ENCODE measurements at places on chromosomes 5 and 9.

DNA sequence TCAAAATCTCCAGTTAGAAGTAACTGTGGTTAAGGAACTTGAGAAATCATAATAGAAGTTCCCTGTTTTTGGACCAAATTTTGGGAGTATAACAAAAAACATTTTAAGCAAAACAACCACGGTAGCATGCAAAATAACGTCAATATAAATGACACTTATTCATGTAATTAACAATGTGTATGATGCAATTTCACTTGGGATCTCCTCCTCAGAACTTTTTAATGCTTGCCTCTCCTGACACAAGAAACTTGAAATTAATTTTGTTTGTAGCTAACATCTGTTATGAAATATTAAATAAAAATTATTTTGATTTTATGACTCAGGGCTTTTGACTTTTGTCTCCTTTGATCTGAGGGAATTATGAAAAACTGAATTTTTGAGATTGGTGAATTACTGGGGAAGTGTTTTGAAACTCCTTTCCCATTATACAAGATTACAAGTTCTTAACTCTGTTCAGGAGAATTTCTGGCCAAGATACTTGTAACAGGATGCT lies 149.7 kb downstream of the ATP10B start:
- no peak for DNase-seq

GRCh38 chr5:172194985-172195774 lies 1.2 kb downstream of the EFCAB9 start:
- DNase-seq: no peak

DNA sequence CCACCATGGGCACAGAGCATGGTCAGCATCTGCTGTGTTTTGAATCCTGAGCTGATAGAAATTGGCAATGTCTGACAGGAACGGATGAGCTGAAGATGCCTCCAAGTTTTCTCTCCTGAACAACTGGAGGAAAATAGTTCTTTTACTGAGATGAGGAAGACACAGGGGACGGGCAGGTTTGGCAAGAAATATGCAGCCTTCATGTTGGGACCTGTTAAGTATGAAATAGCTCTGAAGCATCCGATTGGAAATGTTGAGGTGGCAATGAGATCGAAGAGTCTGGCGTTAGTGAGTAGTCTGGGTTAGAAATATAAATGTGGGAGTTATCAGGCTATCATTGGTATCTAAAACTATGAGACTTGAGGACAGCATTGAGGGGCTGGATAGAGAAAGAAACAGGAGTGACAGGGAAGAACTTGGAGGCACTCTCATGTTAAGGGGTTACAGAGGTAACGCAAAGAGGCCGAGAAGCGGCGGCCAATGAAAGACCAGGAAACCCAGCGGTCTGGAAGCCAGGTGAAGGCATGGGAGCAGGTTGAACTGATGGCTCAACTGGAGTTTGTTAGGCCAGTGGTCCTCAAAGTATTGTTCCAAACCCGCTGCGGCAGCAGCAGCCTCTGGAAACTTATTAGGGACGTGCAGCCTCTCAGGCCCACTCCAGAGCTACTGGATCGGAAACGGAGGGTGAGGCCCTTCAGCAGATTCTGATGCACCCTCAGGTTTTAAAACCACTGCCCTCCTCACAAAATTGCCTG lies 1.0 kb upstream of the MAMDC2 start:
- DNase-seq: no peak

DNA sequence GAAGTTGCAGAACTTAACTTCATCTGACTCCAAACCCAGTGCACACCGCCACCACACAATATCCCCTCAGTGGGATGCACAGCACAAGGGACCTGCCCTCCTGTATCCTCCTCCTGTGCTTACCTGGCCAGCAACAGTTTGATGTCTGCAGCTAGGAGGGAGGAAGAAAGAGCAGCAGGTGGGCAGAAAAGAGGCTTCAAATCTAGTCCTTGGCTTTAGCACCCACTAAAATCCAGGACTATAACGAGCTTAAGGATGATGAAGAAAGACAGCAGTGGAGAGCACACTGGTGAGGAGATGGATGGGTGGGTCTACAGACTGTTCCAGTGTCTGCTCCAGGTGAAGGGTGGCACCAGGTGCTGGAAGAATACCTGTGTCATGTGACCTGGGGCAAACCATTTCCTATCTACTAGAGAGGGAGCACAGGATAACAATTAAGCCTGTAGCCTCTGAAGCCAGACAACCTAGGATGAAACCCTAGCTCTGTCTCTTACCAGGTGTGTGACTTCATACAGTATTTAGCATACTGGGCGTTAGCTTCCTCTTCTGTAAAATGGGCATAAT lies 100.0 kb downstream of the SH3TC2 start:
- DNase-seq: no peak

- DNase-seq: no peak
These were observed 12.8 kb upstream of the TEX48 start for GRCh38 chr9:114694719-114695269.

DNA sequence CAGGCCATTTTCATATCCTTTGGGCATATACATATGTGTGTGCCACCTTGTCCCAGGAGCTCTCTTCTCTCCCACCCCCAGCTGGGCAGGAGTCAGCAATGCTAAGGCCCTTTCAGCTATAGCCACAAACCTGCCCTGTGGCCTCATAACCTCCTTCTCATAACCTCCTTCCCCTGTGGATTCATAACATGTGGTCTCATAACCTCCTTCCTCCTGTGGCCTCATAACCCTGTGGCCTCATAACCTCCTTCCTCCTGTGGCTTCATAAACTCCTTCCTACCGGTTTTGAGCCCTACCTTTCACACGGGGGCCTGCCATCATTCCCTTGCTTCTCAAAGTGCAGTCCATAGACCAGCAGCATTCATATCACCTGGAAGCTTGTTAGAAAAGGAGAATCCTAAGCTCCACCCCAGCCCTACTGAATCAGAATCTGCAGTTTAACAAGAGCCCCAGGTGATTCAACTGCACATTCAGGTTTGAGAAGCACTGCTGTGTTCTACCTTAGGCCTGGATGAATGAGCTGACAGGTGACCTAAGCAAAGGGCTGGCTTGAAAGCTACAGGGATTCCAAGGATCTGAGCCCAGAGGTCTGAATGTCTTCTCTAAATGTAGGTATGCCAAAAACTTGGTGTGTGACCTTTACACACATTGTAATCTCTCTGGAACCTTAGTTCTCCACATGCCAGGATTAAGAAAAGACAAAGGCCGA lies 41.9 kb upstream of the PLPP6 start:
- no peak for DNase-seq

DNA sequence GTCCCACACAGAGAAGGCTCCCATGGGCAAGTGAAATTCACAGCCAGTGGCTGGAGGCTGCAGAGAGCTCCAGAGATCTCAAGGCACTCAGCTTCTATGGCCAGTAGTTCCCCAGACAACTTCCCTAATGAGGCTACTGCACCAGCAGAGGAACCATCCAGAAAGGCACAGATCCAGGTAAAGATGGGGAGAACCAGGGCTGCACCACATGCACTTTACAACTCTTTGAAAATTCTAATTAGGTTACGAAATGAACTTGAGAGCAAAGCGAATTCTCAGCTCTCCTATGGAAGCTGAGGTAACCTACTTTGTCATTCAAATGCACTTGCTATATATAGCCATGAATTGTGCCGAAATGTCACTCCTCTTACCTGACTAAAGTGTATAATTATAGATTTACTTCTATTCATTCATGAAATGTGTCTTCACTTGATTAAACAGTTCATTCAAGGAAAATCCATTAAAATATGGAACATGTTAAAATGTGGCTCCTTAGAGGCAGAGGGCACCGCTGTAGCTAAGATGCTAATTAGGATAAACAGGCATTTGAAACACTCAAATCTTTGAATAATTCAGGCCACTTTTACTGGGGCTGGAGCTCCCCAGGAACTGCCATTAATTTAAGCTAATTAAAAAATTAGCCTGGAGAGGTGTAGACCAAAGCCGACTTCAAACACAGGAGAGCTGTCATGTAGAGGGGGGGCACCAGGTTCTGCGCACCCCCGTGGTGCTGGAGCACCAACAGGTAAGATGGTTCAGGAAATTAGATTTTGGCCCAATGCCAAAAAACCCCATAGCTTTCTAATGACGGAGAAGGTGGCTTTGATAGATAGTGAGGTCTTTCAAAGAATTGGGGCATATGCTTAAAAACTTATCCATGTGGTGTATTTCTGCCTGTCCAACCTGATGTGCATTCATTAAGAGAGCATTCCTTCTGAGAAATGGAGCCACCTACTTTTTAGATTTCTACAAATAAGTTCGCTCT lies 204.1 kb downstream of the GABBR2 start:
- no peak for DNase-seq

- DNase-seq: no peak
These were observed 153.2 kb downstream of the GOLPH3 start for GRCh38 chr5:32020946-32021345.

DNA sequence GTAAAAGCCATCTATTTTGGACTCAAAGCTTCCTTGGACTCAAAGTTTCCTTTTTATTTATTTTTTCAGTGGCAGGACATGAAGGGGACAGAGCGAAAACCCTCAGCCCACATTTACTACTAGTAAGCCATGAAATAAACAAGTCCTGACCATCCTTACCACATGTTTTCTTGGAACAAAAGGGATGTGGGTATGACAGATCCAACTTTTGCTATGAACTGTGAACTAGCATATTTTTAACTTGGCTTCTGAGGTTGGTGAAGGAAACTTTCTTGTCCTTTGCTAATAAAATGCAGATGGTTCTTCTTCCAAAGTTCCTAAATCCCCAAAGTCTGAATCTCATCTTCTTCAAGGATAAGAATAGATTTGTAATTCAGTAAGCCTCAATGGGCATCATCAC lies 122.7 kb upstream of the TNC start:
- no peak for DNase-seq

DNA sequence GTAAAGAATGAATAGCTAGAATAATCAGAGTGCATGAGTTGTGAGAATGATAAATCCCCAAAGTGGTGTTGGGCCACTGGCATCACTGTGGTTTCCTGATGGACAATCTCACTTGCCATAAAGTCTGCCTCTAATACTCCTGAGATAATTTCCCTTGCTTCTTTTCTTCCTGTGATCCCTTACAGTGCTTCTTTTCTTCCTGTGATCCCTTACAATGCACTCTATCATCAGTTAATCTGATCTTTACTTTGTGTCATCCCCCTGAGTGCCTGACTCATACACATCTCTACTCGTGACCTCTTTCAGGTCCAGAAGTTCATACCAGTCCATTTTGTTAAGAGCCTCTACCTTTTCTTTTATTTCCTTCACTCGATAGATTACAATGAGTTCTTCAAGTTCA lies 418.3 kb downstream of the HCN1 start:
- DNase-seq: no peak

DNA sequence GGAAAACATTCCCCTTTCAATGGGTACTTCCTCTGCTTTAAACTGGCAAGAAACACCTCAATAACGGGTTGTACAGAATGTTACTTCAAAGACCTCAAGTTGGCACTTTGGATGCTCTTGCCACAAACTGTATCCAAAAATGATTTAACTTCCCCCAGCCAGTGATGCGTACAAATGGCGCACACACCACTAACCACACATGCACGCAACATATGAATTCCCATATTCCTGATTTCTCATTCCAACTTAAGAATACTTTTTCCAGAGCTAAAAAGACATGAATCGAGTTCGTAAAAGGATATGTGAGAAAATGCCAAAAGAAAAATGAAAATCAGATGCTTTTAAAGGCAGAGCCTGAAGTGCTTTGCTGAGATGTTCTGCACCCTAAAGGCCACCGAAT lies 388.0 kb upstream of the PIK3R1 start:
- DNase-seq: no peak

DNA sequence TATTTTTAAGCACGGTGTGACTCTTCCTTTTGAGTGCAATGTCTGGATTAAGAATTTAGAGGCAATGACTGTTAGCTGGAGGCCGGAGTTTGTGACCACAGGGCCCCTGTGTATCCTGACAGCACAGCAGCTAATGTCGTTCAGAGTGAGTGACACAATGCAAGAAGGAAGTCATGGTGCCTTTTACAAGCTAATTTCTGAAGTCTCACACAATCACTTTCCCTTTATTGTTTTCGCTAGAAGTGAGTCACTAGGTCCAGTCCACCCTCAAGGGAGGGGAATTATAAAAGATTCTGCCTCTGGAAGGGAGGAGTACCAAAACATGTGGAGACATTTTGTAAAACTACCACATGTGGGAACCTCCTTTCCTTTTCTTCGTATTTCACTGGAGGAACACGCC lies 185.5 kb upstream of the FGF10 start:
- DNase-seq: no peak

GRCh38 chr5:150022158-150022531 lies 21.6 kb downstream of the HMGXB3 start:
- no peak for DNase-seq

- DNase-seq: no peak
These were observed 147.8 kb downstream of the CACNA1B start for GRCh38 chr9:138025417-138025816.

DNA sequence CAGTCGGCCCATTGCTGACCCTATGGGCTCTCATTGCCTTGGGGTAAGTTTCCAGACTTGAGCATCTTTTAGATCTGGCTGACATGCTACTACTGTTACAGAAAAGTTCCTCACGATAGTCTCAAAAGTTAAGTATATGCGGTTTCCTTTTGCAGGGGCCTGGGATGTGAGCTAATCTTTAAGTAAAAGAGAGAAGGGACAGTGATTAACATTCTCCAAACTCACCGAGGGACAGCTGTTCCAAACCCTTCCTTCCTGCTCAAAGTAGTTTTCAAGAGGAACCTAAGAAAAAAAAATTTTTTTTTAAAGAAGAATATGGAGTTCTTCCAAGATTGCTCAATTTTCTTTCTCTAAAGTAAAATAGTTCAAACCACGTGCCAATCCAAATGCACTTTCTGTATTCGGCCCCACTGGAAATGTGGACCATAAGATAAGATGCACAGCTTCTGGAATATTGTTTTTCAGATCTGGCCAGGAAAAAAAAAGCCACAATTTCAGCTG lies 168.0 kb upstream of the SPRY4 start:
- DNase-seq: no peak

GRCh38 chr9:16030528-16031185 lies 477.8 kb downstream of the CCDC171 start:
- no peak for DNase-seq

DNA sequence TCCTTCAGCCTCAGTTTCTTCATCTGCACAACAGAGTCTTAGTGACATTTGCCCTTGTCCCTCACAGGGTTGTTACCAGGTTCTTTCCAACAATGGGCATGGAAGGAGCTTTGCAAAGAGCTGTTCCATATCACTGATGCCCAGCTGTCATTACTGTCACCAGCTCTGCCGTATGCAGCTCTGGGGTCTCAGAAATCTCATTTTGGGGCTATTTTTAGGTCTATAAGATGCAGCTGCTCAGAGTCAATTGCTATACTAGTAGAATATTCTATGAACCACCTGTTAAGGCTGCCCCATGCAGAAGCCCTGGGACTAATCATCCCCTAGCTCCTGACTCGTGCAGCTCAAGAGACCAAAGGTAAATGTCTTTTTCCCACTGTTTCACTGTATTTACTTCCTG lies 105.1 kb upstream of the TNPO1 start:
- DNase-seq: no peak

- no peak for DNase-seq
These were observed 33.9 kb downstream of the NR4A3 start for GRCh38 chr9:99855467-99856176.

All from NCI-H1092 (cell line).